Hair follicular keratinocyte (primary cell): ENCODE measurements at places on chromosomes 3 and 15. TPM values are rescaled to one million over a fixed set of nuclear protein-coding genes. Genes with fewer than 3 reads are reported as not detected.

The CTXN2 gene
- total RNA-seq: not detected in 2 replicates

The MST1R gene
- total RNA-seq: 17.8 and 21.9 TPM in 2 replicates

The FRMD4B gene
- 39.9 and 52.8 TPM in 2 replicates for total RNA-seq

The THRB gene
- total RNA-seq: 0.84 and 3.0 TPM in 2 replicates

The SERPINI2 gene
- total RNA-seq: not detected in 2 replicates

The EPHA3 gene
- total RNA-seq: not detected in 2 replicates

The MFAP1 gene
- total RNA-seq: 15.4 and 20.7 TPM in 2 replicates

The IQCF5 gene
- not detected in 2 replicates for total RNA-seq

The CCR5 gene
- total RNA-seq: not detected in 2 replicates

The GABRA5 gene
- total RNA-seq: not detected in 2 replicates

The EFCAB12 gene
- total RNA-seq: not detected in 2 replicates

The SNX22 gene
- total RNA-seq: not detected in 2 replicates

The MED12L gene
- under 0.01 TPM in 1 of 2 replicates, not detected in the other for total RNA-seq

The HTR3E gene
- total RNA-seq: not detected in 2 replicates

The SKIC8 gene
- total RNA-seq: 58.9 and 83.6 TPM in 2 replicates

The COL6A5 gene
- not detected in 2 replicates for total RNA-seq

The MB21D2 gene
- total RNA-seq: 7.7 and 9.2 TPM in 2 replicates

The IL20RB gene
- 75.2 and 175 TPM in 2 replicates for total RNA-seq

The P2RY13 gene
- not detected in 2 replicates for total RNA-seq

The SHC4 gene
- 0.04 and 0.31 TPM in 2 replicates for total RNA-seq

The RBPMS2 gene
- not detected in 2 replicates for total RNA-seq

The PPP1R14D gene
- not detected in 2 replicates for total RNA-seq

The POTEB3 gene
- total RNA-seq: not detected in 2 replicates

The ZNF860 gene
- total RNA-seq: 3.7 and 5.2 TPM in 2 replicates

The DPPA4 gene
- total RNA-seq: not detected in 2 replicates

The SRGAP3 gene
- 8.2 and 14.1 TPM in 2 replicates for total RNA-seq

The CCDC66 gene
- 8.5 and 15.9 TPM in 2 replicates for total RNA-seq

The NR1I2 gene
- 0.08 TPM in 2 replicates for total RNA-seq

The GOLGA8K gene
- total RNA-seq: 0.08 TPM in 1 of 2 replicates, not detected in the other

The CASR gene
- total RNA-seq: not detected in 2 replicates

The TMC3 gene
- total RNA-seq: not detected in 2 replicates

The TOP2B gene
- total RNA-seq: 51.5 and 56.4 TPM in 2 replicates

The SV2B gene
- under 0.01 and 0.08 TPM in 2 replicates for total RNA-seq

The MME gene
- 2.9 and 3.1 TPM in 2 replicates for total RNA-seq

The CD200 gene
- total RNA-seq: not detected in 2 replicates

The TRIM71 gene
- total RNA-seq: not detected in 2 replicates

The CRYGS gene
- 0.23 and 0.84 TPM in 2 replicates for total RNA-seq

The TRH gene
- total RNA-seq: not detected in 2 replicates

The GBE1 gene
- total RNA-seq: 15.0 and 17.0 TPM in 2 replicates

The TMCO5A gene
- not detected in 2 replicates for total RNA-seq

The ARRDC4 gene
- total RNA-seq: 8.0 and 19.6 TPM in 2 replicates

The MINDY2 gene
- total RNA-seq: 7.8 and 9.8 TPM in 2 replicates

The HRG gene
- 0.11 TPM in 1 of 2 replicates, not detected in the other for total RNA-seq

The DAZL gene
- total RNA-seq: not detected in 2 replicates

The ZBTB20 gene
- 0.94 and 1.2 TPM in 2 replicates for total RNA-seq
